H7 (cell line): ENCODE measurements at places on chromosomes 2 and 18.

- no peak for DNase-seq
These were observed 60.7 kb downstream of the TTC27 start for GRCh38 chr2:32688541-32688940.

- no peak for DNase-seq
These were observed 109.5 kb upstream of the DAPL1 start for GRCh38 chr2:158685646-158686045.

- peak; percentile 35 for DNase-seq
These were observed 29.6 kb downstream of the ADI1 start for GRCh38 chr2:3489764-3490115.

- DNase-seq: no peak
These were observed 520 bp upstream of the CYP20A1 start for GRCh38 chr2:203238292-203238703.

DNA sequence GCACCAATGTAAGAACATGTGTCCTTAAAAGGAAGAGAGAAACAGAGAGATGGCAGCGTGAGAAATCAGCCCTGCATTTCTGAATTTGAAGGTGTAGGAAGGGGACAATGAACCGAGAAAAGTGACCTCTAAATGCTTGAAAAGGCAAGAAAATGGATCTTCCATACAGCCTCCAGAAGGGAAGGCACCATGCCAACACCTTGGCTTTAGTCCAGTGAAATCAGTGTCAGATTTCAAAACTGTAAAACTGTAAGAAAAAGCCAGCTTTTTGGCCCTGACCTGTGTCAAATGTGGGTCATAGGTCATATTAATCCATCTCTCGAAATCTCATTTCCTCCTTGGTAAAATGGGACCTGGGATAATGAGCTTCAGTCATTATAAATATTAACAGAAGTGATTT lies 762.3 kb downstream of the DCDC2C start:
- DNase-seq: no peak

DNA sequence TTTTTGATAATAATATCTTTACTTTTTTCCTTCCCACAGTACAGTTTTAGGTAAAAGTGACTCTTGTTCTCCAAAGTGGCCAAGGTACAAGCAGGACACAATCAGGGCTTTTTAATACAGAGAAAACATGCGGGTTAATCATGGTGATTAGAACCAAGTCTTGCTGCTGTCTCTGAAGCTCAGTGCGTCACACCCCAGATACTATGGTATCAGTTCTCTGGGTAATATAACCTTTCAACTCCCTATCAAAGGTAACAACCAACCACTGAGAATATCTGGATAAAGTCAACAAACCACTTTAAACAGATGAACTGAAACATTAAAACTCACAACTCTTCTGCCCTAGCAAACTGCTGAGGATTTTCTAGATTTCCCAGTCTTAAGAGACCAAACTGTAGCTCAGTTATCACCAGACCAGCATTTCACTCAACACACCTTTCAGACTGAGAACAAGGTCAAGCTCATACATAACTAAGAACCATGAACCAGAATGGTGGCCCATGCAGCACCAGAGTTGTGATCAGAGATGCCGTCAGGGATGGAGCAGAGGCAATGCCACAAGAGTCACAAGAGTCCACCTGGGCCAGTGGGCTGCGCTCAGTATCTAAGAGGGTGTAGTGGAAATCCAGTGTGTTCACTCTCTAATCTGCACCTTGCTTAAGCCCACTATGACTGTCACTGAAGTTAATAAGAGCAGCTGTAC lies 103.0 kb downstream of the UXS1 start:
- DNase-seq: no peak

GRCh38 chr2:28566521-28567041 lies 70.7 kb downstream of the PLB1 start:
- peak; percentile 96 for DNase-seq
